ENCODE measurements at places on chromosomes 4 and X. TPM values are rescaled to one million over a fixed set of nuclear protein-coding genes. Genes with fewer than 3 reads are reported as not detected.

The SHOX gene
- not detected for total RNA-seq

The AFF2 gene
- 0.90 TPM for total RNA-seq

DNA sequence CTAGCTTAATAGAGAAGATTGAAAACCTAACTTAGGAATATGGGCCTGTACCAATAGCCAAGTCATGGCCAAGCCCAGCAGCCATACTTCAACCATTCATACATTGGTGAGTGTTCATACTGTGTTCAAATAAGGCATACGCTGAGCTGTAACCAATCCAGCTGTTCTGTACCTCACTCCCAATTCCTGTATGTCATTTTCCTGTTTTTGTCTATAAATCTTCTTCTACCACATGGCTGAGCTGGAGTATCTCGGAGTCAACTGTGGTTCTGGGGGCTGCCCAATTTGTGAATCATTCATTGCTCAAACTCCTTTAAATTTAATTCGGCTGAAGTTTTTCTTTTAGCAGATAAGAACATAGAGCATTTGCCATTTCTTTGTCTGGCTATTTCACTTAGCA lies 195.3 kb upstream of the ANKRD50 start:
- DNase-seq = no peak

DNA sequence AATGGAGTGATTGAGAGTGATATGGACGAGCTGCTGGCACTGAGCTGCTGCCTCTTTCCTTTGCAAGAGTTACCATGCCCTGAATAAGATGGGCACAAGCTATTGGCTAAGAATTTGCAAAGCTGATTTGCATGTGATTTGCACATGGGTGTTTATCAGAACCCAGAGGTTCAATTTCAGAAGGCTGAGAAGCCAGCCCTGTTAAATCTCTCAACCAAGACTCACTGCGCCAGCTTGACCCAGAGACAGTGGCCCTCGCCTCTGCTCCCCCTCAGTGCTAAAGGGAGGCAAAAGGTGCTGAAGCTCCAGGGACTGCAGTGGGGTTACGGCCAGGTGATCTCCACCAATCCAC lies 701 bp downstream of the ARHGAP4 start:
- no peak for DNase-seq

DNA sequence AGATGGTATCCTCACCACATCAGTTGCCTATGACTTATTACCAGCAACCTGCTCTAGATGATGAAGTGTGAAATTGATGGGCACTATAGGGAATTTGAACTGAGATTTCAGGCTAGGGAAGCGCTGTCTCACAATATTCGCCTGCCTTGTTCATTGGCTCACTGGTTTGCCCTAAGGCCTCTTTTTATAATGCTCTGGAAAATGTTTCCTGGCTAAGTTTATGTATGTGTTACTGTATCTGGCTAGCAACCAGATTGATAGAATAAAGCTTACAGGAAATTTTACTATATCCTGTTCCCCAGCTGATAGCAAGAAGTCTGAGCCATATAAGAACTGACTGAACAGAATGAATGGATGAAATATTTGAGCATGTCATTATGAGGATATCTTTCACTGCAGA lies 71.6 kb downstream of the GSTCD start:
- DNase-seq = no peak

GRCh38 chr4:4672402-4672801 lies 130.6 kb upstream of the STX18 start:
- no peak for DNase-seq

- peak; percentile 12 for DNase-seq
These were observed 242.1 kb downstream of the ADAMTS3 start for GRCh38 chr4:72326692-72327632.

GRCh38 chr4:163949976-163950601 lies 455.6 kb downstream of the TMA16 start:
- DNase-seq = no peak

DNA sequence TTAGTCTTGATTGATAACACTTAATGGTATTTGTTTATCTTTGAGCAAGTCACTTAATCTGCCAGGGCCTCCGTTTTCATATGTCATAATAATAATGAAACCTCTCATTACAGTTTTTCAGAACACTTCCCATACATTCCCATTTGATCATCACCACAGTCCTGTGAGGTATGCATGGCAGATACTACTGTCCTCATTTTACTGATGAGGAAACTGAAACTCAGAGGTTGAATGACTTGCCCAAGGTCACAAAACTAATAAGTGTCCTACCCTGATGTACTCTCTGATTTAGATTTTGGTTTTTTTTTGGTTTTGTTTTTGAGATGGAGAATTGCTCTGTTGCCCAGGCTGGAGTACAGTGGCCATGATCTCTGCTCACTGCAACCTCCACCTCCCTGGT lies 25.7 kb downstream of the ZFX start:
- DNase-seq = no peak

DNA sequence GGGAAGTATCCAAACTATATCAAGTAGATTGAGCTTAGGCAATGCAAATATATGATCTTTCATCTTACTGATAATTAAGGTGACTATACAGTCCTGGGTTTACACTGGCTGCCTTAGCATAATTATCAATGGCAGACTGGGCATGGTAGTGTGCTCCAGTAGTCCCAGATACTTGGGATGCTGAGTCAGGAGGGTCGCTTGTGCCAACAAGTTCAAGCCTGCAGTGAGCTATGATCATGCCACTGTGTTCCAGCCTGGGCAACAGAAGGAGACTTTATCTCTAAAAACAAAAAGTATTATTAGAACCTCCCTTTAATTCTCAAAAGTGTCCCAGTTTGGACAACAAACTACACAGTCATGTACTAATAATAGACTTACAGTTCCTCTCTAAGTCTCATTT lies 99.4 kb upstream of the RASGEF1B start:
- DNase-seq = no peak

- DNase-seq = no peak
These were observed 38.7 kb downstream of the KDM5C start for GRCh38 chrX:53186351-53186750.

GRCh38 chr4:3337811-3338210 lies 45.0 kb downstream of the RGS12 start:
- no peak for DNase-seq

DNA sequence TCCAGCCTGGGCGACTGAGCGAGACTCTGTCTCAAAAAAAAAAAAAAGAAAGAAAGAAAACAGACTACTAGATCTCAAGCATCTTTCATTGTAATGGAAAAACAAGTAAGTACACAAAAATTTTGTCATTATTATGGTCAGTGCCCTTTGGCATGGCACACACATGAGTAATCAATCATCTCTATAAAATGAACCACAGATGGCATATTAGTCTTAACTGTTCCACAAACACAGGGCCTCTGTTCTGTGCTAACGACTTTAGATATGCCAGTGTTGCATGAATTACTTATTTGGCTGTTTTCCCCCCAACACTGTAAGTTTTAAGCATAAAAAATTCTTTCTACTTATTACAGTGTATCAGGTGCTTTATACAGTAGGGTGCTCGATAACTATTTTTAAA lies 90.4 kb downstream of the COX7B2 start:
- DNase-seq = no peak
